ENCODE measurements at places on chromosomes 2 and 18. TPM values are rescaled to one million over a fixed set of nuclear protein-coding genes. Genes with fewer than 3 reads are reported as not detected.

DNA sequence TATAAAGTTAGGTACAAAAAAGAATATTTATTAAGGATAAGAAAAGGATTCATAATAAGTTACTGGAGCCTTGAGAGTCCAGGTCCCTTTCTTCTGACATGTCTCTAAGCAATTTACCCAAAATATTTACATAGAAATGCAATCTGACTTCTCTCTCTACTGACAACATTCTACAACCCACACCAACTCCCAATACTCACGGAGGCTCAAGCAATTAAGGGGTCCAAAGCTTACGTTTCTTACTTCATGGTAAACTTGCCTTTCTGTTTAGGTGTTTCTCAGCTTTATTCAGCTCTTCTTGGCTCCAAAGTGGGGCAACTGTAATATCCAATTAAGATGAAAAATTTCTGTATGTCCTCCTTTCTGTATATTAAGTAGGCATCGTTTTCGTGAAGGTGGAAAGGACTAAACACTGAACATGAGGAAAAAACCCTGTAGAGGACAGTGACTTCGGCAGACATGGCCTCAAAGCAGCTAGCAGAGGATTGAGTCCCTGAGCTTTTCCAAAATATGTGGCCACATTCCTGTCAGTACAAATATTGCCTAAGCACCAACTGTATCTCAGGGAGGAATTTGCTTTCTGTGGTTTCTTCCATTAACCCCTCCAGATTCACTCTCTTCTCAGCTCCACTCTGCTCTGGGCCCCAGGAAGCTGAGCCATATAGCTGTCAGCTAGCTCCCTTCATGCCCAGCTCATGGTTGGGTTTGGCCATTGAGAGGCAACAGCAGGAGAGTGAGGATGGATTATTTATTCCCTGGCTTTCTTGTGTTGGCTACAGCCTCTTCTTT is 67.9 kb upstream of the GLS start:
- no peak for DNase-seq

GRCh38 chr2:122384768-122385333 is 629.4 kb downstream of the TSN start:
- no peak for DNase-seq

The RAD51AP2 gene
- total RNA-seq: 0.12 TPM

- no peak for DNase-seq
Measured at GRCh38 chr2:238644095-238645081, 203.5 kb upstream of the TWIST2 start.

DNA sequence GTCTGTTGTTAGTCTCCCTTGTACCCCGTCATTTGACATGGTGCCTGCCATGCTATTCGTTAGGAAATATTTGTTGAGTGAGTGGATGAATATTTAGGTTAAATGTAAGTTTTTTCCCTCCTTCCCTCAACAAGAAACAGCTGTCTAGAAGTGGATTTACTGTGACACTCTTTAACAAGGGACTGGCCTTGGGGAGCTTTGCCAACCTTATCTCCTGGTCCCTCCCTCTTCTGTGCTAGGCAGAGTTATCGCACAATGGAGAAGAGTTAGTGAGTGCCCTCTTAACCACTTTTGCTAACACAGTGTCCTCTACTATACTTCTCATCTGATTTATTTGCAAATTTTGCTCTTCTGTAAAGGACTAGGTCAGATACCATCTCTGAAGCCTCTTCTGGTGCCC is 61.2 kb downstream of the DIS3L2 start:
- no peak for DNase-seq

- no peak for DNase-seq
Measured at GRCh38 chr2:212173756-212174510, 364.7 kb downstream of the ERBB4 start.

DNA sequence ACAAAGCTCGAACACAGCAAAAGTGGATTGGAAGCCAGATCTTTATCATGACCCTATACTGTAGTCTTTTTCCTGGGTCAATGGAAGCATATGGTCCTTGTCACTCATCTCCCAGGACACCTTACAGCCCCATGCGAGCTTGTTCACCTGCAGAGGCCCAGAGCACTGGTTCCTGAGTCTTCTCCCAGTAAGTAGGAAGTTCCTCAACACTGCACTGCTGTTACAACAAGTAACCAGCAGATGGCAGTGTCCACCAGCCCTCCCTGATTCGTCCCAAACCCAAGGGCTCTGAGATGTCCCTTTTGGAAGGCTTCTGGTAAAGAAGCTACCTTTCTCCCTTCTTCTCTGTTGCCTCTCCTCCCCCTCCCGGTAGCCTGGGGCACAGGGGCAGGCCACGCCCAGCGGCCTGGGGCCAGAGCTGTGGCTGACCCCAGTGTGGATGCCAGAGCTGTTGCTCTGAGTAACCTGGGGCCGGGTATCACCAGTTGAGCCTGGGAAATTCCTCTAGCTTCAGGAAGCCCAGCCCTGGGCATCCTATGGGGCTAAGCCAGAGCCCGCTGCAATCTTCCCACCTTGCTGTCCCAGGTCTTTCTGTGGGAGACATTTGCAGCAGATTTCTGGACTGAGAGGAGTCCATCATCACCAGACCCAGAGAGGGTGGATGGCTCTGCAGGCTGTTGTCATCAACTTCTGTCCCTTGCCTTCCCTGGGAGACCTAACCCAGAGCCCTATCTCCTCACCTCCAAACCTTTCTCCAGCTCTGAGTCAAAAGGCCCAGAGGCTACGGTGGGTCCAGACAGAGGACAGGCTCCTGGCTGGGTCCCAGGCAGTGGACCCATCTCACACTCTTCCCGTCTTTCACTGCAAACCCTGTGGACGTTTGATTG is 5.3 kb upstream of the GDF7 start:
- DNase-seq: peak; percentile 61

The HNMT gene
- total RNA-seq: 61.9 TPM

The EPB41L3 gene
- 98.7 TPM for total RNA-seq

DNA sequence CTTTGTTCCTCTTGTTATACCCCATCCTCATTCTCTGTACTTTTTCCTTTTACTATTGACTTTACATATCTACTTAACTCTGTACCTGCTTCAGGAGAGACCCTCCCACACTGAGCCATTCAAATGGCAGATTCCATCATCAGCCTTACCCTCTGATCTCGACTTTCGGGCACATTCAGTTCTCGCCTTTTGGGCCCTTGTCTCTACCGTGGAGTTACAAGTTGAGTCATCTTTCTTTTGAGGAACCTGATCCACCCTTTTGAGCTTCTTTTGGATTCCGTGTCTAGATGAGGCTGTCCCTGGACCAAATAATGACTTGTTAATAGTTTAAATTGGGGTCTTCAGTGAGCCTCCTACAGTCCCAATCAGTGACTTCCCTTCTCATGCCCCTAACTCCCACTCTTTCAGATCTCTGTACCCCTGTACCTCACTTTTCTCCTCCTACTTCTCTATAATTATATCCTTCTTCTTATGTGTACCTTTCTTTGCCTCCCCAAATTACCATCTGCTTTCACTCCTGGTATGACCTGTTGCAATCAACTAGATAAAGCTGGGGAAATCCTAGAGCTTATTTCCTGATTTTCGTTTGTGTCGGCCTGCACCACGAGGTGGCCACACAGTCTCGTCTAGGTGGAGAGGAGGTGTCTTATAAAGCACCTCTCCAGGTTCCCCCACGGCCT is 17.2 kb downstream of the SP110 start:
- DNase-seq: no peak

The DYNC1I2 gene
- 87.2 TPM for total RNA-seq

The UPP2 gene
- not detected for total RNA-seq

- no peak for DNase-seq
Measured at GRCh38 chr2:107383691-107384090, 443.0 kb upstream of the RGPD4 start.

GRCh38 chr2:26848336-26849055 is 564 bp downstream of the DPYSL5 start:
- DNase-seq: no peak

GRCh38 chr2:48856144-48856543 is 100.6 kb upstream of the LHCGR start:
- no peak for DNase-seq

DNA sequence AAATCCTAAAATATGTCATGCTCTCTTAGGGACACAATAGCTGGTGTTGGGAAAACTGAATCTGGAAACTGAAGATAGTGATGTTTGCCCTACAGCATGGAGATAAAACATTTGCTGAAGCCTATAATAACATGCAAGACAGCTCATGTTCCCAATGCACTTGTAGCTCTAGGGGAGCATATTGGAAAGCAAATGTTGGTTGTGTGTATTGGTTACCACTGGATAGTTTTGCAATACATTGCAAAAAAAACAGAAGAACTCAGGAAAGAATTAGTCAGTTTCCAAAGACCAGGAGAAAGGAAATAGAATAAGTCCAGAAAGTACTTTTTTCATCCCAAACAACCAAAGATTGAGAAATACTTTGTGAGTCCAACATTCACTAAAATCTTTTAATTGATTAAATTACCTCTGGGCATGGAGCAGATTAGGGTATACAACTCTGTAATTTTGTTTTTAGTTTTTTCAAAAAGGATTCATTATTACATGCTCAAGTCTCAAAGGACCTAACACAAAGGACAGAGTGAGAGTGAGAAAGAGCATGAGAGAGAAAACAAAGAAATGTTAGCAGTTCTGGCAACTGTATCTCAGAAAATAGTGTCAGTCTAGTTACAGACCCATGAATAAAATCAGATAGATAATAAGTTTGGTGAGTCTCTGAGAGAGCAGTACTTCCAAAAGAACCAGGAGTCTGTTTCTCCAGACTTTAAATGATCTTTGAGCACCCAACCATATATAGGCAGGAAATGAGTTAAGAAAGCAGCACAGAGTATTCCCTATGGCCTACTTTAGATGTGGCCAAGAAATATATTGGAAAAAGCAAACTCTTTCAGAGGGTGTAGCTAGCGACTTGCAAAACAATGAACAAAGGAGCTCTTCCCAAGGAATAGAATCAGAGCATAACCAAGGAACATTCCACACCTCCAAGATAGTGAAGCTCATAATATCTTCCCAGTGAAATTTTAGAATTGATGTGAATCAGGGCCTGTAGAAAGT is 36.6 kb upstream of the COL3A1 start:
- no peak for DNase-seq

The CABLES1 gene
- 21.9 TPM for total RNA-seq

The CPLX4 gene
- not detected for total RNA-seq

The MRO gene
- total RNA-seq: 0.86 TPM

- no peak for DNase-seq
Measured at GRCh38 chr2:81528852-81529480, 1224.4 kb upstream of the LRRTM1 start.

GRCh38 chr2:85438201-85439024 is 19.9 kb downstream of the SH2D6 start:
- no peak for DNase-seq

GRCh38 chr2:96325884-96326255 is 753 bp downstream of the ITPRIPL1 start:
- DNase-seq: no peak

- DNase-seq: peak; percentile 40
Measured at GRCh38 chr2:219476652-219477151, 22.0 kb upstream of the GMPPA start.

DNA sequence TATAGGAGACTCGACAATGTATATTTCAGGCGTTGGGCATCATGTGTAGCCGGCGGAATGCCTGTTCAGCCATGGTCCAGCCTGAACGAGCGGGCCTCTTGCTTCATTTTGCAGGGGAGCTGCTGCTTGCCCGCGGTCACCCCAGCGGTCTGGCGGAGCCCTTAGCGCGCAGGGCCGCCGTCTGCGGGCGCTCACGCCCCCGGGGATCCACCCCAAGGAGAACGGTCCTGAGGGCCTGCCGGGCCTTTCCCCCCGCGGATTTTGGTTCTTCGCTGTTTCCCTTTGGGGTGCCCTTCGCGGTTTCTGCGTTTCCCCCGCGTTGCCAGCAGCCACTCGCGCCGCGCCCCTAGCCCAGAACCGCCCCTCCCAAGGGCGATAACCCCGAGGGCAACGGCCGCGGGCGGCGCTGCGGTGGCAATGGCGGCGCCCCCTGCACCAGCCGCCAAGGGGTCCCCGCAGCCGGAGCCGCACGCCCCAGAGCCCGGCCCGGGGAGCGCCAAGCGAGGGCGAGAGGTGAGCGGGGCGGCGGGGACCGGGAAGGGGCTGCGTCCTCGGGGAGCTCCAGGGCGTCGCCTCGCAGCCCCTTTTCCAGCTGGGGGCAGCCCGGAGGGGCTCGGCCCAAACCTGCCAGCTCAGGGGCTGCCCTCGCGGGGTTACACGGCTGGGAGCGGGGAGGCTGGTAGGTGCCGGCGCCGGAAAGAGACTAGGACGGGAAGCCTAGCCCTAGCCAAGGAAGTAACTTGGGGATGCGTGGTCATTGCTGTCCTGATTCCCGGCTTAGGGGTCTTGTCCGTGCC is at the start of gene MFSD2B:
TSS of gene MFSD2B (plus strand) at position 406 of the 797 bp plus-strand sequence. CDS start at position 418, 12 bp downstream.
- no peak for DNase-seq

DNA sequence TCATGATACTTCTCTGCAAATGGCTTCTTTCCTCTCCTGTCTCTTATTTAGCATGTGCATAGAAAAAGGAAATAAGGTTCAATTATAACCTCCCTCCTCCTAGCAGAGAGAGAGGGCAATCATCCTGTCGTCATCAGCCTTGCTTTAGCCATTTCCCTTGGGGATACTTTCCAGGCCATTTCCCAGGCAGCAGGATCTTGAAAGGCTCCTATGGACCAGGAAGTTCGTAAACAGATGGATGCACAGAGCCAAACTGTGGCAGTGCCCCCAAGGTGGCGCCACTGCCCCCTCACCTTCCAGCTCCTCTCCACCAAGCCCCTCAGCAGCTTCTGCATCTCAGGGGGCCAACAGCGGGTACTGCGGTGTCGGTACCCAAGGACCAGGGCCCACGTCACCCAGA is 157.4 kb downstream of the DTNA start:
- no peak for DNase-seq

The GNLY gene
- total RNA-seq: 10.5 TPM

The TMEM247 gene
- total RNA-seq: not detected

DNA sequence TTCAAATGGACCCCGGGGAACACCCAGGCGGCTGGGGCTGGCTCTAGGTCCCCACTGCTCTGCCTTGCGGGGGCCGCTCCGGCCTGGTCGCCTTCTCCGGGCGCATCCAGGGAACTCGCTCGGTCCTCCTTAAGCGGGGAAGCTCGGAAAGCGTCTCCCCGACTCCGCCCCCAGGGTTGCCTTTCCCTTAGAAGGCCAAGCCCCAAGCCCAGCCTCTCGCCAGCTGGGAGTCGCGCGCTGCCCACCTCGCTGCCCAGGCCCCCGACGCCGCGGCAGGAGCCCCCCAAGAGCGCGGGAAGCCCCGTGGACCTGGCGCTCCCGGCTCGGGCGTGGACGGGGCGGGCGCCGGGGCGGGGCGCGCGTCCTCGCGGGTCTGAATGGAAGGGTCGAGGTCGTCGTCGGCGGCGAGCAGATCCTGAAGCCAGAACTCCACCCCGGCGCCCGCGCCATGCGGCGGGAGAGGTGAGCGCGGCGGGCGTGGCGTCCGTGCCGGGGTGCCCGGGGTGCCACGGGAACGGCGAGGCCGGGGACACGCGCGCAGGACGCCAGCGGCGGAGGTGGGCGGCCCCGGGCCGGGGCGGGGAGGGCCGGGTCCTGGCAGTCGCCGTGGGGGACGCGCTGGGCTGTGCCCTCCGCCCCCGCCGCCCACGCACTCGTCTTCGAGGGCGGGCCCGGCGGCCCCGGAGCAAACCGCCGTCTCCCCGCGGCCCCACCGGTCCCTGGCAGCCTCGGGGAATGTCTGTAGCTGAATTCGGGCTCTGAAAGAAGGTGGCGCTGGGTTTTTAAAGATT is at the start of gene BOK:
TSS of gene BOK (plus strand) at position 214 of the 791 bp plus-strand sequence. CDS start 739 bp downstream, outside the sequence.
- DNase-seq: peak; percentile 91

The LYPD6B gene
- 0.81 TPM for total RNA-seq

The NETO1 gene
- total RNA-seq: not detected

- no peak for DNase-seq
Measured at GRCh38 chr2:92326-92725, 46.0 kb upstream of the FAM110C start.
